ENCODE measurements at places on chromosomes 6 and 20.
A peak's percentile ranks its signal among the peaks of the same experiment; 100 is the strongest.

DNA sequence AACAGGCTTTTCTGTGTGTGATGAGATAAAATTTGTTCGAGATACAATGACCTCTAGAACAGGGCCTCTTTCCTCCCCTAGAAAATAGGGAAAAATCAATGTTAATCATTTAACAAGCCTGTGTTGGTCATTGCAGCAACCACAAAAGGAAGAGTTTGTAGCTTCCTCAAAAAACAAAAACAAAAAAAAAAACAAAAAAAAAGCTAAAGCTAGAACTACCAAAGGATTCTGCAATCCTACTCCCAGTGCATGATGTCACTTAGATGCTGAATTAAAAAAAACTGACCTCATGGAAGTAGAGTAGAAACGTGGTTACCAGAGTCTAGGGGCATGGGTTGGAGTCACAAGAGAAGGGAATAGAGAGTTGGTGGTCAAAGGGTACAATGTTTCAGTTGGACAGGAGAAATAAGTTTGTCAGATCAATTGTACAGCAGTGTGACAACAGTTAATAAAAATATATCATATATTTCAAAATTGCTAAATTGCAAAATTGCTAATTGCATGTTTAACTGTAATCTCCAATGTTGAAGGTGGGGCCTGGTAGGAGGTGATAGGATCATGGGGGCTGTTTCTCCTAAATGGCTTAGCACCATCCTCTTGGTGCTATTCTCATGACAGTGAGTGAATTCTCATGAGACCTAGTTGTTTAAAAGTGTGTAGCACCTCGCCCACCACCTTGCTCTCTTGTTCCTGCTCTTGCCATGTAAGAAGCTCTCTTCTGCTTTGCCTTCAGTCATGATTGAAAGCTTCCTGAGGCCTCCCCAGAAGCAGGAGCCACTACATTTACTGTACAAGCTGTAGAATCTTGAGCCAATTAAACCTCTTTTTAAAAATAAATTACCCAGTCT is 163.4 kb upstream of the SIM1 start:
- DNase-seq = no peak

- peak; percentile 64 for DNase-seq
Observed at GRCh38 chr20:58651946-58652605, 993 bp downstream of the STX16 start.

DNA sequence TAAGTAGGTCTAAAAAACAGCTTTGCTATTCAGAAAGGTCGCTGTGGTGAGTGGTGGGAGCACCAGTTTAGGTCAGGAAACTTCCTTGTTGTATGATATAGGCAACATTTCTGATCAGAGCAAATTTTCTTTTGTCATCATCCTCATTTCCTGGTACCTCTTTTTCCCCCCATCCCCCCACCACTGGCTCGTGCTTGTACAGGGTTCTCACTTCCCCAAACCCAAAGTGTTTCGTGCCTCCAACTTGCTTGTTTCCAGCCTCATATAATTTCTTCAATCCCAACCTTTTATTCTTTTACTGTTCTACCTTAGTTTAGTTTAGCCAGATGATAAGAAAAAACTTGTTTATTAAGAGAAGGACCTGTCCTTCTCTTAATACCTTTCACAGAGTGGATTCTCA is 209.4 kb upstream of the JAG1 start:
- DNase-seq = no peak

DNA sequence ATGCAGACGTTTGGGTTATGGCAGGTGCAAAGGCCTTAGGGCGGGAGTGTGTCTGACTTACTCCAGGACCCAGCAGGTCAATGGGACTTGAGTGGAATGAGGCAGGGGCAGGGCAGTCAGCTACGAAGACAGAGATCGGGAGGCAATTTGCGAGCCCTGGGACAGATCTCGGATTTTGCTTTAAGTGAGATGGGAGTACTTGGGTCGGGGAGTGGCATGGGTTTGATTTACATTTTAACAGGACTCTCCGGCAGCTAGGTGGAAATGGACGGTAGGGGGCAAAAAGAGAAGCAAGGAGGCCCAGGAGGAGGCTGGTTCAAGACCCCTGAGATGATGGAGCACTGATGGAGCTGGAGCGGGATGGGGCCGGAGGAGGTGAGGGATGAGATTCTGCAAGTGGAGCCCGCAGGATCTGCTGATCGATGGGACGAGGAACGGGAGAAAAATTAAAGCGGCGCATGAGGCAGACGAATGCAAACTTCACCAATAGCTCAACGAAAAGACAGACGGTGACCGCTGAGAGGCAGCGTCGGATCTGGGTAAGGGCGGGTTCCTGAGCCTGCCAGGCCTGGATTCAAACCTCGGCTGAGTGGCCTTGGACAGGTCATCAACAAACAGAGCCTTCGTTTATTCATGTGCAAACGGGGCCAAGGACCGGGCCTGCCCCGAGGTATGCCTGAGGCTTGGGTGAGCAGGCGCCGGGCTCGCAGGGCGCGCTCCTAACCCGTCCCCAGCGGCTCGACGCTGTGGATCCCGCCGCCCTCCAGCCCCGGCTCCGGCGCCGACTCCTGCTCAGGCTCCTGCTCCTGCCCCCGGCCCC is 756 bp upstream of the RBCK1 start:
- DNase-seq = peak; percentile 87

DNA sequence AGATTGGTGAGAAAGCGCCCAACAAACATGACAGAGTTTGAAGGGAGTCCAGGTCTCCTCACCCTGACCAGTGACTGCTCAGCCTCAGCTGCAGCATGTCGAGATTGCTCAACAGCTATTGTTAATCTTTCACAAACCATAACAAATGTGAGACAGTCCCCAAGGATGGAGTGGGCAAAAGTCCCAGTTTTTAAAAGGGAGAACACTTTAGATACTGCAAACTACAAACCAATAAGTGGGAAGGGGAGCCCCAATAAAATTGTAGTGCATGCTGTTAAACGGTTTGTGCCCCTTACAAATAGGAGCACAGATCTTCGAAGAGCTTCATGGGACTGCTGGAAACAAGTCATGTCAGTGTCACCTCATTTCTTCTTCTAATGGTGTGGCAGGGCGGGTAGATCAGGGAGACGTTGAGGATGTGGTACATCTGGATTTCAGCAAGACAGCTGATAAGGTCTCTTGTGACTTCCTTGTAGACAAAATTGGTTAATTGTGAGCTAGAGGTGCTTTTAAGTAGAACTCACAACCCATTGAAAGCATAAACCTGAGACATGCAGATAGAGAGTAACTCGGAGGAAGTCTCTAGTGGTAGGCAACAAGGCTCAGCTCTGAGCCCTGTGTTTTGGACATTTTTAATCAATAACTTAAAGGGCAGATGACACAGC is 134.0 kb upstream of the ARMC2 start:
- DNase-seq = no peak

- peak; percentile 20 for DNase-seq
Observed at GRCh38 chr6:25279748-25280343, 672 bp downstream of the CARMIL1 start.

DNA sequence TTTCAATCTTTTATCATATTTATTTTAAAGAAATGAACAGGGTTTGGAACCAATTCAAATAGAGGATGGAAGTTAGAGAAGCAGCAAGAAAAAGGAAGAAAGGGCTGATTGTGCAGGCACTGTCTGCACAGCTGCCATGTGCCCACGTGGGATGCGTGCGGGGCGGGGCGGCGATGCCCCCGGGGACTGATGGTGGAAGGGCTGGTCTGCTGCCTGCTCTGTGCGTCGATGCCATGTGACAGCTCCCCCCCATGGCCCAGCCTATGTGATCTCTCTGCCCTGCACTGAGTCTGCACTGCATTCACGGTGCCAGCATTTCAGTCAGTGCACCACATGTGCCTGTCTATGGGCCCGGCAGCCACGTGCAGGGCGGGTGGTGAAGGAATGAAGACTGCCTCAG is 96.4 kb downstream of the IRF4 start:
- no peak for DNase-seq

DNA sequence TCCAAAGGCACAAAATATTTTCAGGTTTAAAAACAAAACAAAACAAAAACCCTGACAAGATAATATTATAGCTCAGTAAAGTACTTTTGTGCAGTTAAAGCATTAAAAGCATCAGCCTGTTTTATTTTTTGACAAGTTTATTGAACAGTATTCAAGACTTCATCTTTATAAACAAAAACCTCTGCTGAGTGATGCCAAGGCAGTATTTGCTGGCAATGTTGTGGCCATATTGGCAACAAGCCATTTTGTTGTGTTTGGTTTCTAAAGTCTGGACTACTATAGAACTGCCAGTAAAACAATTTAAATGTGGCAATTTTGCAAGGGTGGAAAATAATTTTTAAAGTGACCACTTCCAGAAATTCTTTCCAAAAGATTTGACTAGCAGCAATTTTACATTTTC is 15.9 kb downstream of the CPNE1 start:
- no peak for DNase-seq

DNA sequence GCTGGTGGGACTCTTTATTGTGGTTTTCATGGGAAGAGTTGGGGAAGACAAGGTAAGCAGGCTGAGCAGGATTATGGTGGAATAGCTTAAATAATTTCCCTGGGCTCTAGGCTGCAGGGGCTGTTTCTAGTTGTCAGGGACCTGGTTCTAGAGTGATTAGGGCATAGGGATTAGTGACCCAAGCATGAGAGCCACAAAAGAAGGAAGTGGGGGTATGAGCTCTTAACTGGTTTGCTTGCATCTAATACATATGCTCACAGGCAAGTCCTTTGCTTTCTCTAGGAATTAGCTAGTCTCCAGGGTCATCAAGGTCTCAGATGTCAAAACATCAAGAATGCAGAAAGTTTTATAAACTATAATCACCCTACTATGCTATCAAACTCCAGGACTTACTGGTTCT is 67.5 kb upstream of the NRN1 start:
- no peak for DNase-seq

DNA sequence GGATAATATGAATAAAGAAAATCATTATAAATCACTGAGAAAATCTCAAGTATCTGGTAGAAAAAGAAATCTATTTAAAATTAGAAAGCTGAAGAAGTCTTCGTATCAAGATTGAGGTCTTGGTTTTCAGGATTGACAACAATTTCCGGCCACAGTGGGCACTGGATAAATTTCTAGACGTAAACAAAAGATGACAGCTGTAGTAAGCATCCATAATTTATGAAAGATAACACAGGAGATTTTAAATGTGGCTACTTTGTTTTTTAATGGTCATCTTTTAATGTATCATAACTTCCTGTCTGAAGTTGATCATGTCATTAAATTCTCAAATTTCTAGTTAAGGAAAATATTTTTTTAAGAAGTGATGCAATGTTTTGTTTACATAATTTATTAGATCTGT is 444.2 kb downstream of the HTR1B start:
- DNase-seq = no peak

- DNase-seq = no peak
Observed at GRCh38 chr20:57756213-57756612, 46.4 kb upstream of the PMEPA1 start.

DNA sequence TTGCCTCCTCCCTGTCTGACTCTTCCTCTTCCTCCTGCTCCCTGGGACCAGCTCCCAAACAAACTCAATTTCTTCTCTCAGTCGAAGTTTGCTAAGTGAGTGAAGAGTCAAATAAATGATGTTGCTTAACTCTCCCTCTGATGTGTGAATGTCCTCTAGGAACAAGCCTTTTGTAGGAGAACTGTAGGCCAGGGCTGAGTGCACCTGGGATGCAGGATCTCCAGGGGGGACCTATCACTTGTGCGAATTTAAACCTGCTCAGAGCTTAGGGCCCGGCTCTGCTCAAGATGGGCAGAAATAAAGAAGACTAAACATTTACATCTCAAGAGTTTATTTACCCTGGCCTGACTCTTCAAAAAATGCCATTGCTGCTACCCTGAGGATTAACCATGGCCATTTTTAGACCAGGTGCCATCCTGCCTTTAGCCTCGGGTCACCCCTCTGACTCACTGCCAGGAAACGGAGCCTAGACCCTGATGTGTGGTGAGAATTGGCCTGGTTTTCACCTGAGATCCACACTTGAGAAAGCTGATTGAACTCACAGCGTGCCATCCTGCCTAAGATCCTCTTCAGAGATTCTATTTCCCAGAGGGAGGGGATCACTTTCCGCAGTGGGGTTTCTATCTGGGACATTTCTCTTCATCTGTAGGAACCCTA is 63.6 kb upstream of the CD93 start:
- DNase-seq = no peak

- no peak for DNase-seq
Observed at GRCh38 chr6:150053450-150053849, 15.5 kb downstream of the ULBP3 start.

- DNase-seq = no peak
Observed at GRCh38 chr6:117676577-117677218, 1.4 kb downstream of the NUS1 start.

DNA sequence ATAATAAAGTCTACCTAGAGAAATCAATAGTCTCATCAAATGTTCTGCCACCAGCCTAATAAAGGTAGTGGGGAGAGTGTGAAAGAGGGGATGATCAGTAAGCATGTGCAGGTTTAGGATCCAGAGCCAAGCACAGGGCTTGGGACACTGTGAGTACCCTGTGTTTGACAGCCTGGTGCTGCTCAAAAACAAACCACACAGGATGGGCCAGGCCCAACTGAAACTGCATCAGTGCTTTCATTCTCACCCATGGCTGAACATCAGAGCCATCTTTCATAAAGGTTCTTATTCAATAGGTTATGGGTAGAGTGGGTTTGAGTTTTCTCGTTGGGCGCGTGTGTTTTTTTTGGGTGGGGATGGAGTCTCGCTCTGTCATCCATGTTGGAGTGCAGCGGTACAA is 87.3 kb upstream of the NHSL1 start:
- no peak for DNase-seq

GRCh38 chr6:127381384-127381783 is 38.0 kb upstream of the ECHDC1 start:
- no peak for DNase-seq

DNA sequence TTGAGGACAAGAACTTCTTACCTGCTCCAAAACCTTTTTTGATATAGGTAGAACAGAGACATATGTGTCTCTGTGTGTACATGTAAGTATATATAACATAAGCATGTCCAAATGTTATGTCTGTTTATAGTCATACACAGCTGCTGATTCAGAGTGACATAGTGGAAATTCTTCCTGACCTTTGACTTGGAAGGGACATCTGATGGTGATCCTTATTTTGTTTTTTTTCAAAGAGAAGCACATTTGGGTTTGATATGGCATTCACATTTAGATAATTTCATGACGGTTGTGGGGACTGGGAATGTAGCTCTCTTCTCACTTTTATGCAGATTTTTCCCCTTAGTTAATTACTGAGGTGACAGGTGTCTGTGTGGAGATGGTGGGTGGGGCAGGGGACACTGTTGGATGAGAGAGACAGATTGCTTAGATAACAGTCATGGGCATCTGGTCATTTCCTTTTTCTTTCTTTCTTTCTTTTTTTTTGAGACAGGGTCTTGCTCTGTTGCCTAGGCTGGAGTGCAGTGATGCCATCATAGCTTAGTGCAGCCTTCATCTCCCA is 39.0 kb downstream of the FARS2 start:
- no peak for DNase-seq

- DNase-seq = no peak
Observed at GRCh38 chr6:11492464-11493290, 44.9 kb upstream of the TMEM170B start.

GRCh38 chr6:137487869-137488149 is 6.4 kb downstream of the OLIG3 start:
- DNase-seq = no peak

- DNase-seq = no peak
Observed at GRCh38 chr20:52847731-52848359, 124.3 kb upstream of the TSHZ2 start.

GRCh38 chr6:141851063-141851462 is 281.7 kb upstream of the GJE1 start:
- DNase-seq = no peak

- DNase-seq = no peak
Observed at GRCh38 chr20:18832546-18833200, 19.1 kb downstream of the SCP2D1 start.

GRCh38 chr6:82954937-82955577 is 110.6 kb downstream of the UBE3D start:
- DNase-seq = no peak

Data from GM12892 (cell line).